ENCODE measurements at places on chromosomes 5 and 9.
A peak's percentile ranks its signal among the peaks of the same experiment; 100 is the strongest.

GRCh38 chr9:101458963-101459631 is 23.5 kb upstream of the ALDOB start:
- DNase-seq: no peak

DNA sequence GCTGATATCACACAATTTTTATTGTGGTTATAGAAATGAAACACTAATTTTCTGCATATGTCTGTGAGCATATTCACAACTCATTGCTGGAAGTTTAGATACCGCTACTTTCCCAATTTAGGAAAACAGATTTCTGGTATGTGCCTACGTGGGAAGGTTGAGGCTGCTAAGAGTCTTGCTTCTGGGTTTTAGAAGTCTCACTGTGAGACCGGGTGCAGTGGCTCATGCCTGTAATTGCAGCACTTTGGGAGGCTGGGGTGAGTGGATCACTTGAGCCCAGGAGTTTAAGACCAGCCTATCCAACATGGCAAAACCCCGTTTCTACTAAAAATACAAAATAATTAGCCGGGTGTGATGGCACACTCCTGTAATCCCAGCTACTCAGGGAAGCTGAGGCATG is 39.6 kb downstream of the UBAP1 start:
- no peak for DNase-seq

GRCh38 chr5:149939546-149939945 is 5.0 kb downstream of the PDE6A start:
- no peak for DNase-seq

- peak; percentile 64 for DNase-seq
Measured at GRCh38 chr9:128098297-128099230, 29.0 kb downstream of the PTGES2 start.

All from stimulated activated CD4-positive, alpha-beta T cell treated with anti-CD3 and anti-CD28 coated beads, Interleukin-2, amount 100 ng/mL, for 4 hours (primary cell).